ENCODE measurements at places on chromosomes 3 and 15.

GRCh38 chr3:4849136-4849535 is 130.1 kb upstream of the BHLHE40 start:
- DNase-seq, result no peak

DNA sequence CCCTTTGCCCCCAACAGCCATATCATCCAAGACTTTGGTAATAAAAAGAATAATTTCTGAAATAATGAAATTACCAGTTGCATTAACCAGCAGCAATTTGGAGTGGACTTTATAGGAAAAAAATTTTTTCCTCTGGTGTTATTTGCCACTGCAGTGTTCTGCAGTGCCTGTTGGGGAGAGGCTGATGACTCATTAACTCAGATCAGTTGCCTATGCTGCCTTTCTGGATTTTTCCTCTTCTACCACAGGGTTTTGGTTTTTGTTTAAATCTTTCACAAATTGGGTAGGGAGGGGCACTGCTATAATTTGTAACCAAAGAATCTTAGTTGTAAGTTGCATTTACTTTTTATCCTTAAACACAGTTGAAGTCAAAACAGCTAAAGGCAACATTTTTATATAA is 22.7 kb downstream of the ATP6V1A start:
- DNase-seq, result no peak

- no peak for DNase-seq
Observed at GRCh38 chr15:96553451-96553850, 223.0 kb downstream of the NR2F2 start.

DNA sequence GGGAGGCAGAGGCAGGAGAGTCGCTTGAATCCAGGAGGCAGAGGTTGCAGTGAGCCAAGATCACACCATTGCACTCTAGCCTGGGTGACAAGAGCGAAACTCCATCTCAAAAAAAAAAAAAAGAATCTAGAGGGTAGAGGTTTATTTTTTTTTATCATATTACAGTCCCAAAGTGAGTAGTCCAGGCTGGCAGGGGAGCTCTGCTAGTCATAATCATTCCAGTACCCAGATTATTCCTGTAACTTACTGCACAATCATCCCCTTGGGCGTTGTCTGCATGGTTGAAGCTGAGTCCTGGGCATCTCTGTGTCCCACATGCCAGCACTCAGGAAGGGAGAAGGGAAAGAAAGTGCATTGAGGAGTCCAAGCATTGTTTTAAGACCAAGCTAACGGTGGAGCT is 8.5 kb downstream of the CRELD1 start:
- DNase-seq, result no peak
